ENCODE measurements at places on chromosomes 2 and 18. TPM values are rescaled to one million over a fixed set of nuclear protein-coding genes. Genes with fewer than 3 reads are reported as not detected.

DNA sequence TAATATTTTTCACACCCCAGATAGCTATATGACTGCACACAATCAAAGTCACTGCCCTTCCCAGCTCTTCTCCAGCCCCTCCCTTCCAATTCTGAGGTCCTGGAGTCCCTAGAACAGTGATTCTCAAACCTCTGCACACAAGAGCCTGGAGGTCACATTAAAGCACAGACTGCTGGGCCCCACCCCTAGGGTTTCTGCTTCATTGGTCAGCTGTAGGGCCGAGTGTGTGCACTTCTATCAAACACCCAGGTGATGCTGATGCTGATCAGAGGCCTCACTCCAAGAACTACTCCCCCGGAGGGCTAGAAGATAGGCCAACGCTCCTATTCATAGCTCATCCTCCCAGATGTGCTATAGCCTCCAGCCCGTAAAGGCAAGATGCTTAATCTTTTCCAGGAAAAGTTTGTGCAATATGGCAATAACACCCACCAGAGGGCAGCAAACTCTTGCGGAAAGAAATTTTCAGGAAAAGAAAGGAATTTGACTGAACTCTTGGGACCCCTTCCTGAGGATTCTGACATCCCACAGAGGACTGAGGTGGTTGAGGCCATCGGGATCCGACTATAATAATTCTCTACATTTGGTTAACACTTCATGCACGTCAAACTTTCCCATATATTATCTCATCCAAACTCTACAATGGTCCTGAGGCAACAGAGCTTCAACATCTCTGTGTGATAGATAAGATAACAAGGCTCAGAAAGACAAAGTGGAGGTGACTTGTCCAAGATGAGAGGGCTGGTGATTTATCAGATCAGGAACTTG lies 194.2 kb upstream of the PKDCC start:
- DNase-seq: peak; percentile 39

Gene IL36RN
- total RNA-seq: 0.13 TPM

- DNase-seq: no peak
Observed at GRCh38 chr18:3605486-3605952, 155.5 kb downstream of the TGIF1 start.

DNA sequence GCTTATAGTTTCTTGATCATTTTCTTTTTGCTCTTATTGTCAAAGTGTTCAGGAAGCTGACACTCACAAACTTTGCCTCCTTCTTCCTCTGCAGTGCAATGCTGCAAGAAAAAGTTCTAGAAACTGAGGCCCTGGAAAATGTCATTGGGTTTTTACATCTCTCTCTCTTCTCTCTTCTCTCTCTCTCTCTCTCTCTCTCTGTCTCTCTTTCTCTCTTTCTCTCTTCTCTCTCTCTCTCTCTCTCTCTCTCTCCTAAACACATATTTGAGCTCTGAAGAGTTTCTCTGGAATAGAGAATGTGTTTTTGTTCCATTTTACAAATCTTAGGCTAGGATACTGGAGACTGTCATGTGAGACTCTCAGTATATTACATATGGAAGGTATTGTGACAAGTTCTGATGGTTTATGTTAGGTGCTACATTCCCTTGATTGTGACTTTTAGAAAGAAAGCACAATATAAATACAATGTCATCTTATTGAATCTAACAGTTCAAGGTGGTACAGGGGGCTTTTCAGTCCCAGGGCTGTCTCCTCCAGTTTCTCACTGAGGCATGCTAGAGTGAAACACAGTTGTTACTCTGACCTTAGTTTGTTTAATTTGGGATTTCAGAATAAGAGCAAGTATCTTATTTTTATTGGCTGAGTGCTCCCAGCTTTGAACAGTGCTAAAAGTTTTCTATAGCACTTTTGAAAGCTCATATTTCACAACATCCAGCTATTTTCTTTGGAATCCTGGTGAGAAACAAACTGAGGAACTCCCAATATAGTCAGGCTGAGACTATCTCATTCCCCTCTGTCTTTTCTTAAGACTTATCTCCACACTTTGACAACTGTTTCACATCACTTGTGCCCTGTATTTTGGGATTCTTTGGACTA lies 41.4 kb upstream of the EHBP1 start:
- DNase-seq: no peak

DNA sequence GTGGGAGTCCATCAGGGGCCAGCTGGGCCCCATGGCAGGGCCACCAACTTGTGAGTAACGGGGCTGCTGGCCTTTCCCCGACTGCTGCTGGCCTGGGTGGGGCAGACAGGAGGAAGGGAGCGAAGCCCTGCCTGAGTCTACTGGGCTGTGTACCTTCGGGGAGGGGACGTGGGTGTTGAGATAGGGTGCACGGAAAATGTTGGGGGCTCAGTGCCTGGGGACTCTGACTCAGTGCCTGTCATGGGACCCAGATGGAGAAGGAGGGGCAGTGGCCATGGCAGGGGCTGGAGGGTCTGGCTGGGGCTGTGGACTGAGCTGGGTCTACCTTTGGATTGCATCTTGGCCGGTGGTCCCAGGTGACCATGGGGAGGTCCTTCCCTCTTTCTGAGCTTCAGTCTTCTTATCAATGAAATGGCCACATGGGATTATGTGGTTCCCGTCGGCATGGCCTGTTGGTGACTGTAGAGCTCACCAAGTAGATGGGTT lies 4.0 kb downstream of the SLC4A3 start:
- DNase-seq: no peak

DNA sequence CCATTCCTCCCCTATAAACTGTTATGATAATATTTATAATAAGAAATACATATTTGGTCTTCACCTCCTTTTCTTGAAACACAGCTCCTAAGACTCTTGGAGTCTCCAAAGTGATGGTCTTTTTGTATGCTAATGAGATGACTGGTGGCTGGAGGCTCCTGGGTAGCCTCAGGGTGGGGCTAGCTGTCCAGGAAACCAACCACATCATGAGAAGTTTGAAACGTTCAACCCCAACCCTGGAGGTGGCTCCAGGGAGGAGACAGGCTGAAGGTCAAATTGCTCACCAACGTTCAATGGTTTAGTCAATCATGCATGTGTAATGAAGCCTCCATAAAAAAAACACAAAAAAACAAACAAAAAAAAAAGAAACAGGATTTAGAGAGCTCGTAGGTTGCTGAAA lies 298.7 kb upstream of the MGAT5 start:
- no peak for DNase-seq

DNA sequence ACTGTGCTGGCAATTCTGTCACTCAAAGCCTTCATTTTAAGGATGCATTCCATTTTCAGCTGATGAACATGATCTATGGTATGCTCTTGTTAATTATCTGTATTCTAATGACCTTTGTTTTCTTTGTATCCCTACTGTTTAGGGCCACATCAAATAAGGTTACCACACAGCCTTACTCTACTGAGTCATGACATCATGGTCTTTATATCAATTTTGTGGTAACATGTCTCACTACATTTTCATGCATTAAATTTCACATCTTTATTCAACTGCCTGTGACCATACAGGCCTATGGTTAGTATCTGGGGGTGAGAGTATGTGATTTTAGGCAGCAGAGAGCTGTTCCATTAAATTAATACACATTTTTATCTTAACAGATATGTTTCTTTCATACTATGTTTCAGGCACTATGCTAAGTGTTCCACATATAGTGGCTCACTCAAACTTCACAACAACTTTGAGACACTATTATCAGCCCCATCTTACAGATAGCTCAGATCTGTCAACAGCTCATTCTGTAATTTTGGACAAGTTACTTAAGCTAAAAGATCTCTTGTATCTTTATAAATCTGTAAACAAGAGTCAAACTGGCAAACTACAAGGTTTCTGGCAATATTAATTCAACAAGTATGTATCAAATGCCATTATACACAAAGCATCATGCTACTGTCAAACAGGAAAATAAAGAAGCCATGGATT lies 18.0 kb downstream of the LRPPRC start:
- no peak for DNase-seq

Gene ASTL
- not detected for total RNA-seq

GRCh38 chr2:235059161-235059560 lies 107.3 kb downstream of the SH3BP4 start:
- DNase-seq: no peak

- DNase-seq: no peak
Observed at GRCh38 chr2:240818293-240819125, 1.5 kb downstream of the KIF1A start.

GRCh38 chr18:47118981-47119380 lies 31.3 kb downstream of the HDHD2 start:
- DNase-seq: no peak

Gene AMER3
- 7.0 TPM for total RNA-seq

- no peak for DNase-seq
Observed at GRCh38 chr2:200525066-200525465, 941 bp upstream of the SGO2 start.

Gene MYO3B
- 0.22 TPM for total RNA-seq

- DNase-seq: no peak
Observed at GRCh38 chr18:71689416-71690160, 854.6 kb downstream of the CBLN2 start.

DNA sequence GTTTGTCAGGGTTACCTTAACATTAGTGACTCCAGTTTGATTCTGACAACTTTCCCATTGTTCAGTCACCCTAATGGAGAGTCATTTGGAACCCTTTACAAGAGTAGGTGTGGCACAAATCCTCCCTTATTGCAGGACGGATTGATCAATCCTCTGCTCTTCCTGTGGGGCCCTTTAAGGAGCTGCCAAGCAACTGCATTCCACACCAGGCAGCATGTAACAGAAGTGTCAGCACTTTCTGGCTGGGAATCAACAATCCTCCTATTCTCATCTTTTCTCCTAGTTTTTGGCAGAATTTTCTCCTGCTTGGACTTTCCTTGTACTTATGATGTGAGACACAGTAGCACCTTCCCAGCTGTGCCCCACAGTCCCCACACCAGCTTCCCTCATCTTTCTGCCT lies 177.8 kb downstream of the ST6GAL2 start:
- DNase-seq: no peak

- no peak for DNase-seq
Observed at GRCh38 chr2:11444737-11445136, 21.2 kb downstream of the E2F6 start.

Gene DSEL
- 5.9 TPM for total RNA-seq

DNA sequence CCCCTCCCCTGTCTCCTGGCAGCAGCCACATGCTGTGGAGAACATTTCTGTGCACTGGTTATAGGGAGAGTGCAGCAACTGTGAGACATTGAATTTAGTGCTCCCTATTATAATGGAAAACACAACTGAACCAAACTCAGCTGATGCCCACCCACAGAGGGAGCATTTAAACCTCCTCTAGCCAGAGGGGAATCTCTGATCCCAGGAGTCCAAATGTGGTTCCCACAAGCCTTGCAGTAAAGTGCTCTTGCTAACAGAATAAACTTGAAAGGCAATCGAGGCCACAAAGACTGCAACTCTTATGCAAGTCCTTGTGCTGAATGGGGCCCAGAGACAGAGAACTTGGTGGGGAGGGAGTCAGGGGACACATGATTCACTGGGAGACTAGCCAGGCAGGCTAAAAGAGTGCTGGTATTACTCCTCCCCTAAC lies 638.8 kb upstream of the VRK2 start:
- DNase-seq: no peak

Gene REG3A
- not detected for total RNA-seq

- DNase-seq: no peak
Observed at GRCh38 chr18:70523035-70523791, 234.4 kb downstream of the SOCS6 start.

Gene C18orf54
- 12.6 TPM for total RNA-seq

Gene ERBB4
- 43.8 TPM for total RNA-seq

GRCh38 chr2:129957891-129958290 lies 21.6 kb upstream of the RAB6C start:
- no peak for DNase-seq

- DNase-seq: no peak
Observed at GRCh38 chr2:222796413-222797103, 64.3 kb upstream of the ACSL3 start.

Data from progenitor cell of endocrine pancreas (in vitro differentiated cells).